ENCODE measurements at places on chromosomes 1 and 21.

DNA sequence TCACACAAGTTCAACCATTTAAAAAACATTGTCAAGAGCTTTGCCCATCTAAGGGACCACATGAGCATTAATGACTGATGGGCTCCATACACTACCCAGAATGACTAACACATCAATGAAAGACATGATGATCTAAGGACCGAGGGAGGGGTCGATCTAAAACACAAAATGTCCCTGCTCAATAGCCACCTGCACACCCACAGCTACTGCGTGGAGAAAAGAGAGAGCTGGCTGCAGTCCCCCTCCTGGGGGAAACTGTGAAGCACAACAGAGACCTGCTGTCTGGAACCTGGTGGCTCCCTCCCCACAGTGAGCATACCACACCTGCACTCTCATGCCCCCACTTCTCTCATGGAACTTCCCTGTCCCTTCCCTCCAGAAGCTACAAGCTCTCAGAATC lies 130.1 kb upstream of the ERG start:
- DNase-seq, result no peak

DNA sequence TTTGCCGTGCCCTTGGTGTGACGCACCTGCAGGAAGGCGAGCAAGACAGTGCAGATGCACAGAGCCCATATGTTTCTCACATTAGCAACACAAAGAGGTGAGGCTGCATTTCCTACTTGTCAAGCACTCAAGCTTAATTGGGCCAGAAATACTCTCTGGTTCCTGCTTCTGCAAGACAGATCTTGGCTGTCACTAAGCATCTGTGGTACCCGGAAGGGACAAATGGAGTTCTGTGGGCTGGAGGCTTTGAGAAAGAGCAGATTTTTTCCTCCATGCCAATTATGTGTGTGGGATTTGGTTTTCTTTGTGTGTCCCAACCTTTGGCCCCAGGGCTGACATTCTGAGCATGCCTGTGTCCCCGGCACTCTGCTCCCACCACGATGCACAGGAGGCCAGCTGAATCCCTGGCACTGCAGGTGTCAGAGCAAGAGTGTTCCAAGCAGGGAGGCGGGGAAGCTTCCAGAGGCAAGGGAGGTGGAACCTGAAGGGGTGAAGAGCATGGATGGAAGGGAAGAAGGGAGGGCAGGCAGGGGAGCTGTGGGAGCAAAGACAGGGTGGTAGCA lies 52.0 kb upstream of the STUM start:
- DNase-seq, result peak; percentile 44

DNA sequence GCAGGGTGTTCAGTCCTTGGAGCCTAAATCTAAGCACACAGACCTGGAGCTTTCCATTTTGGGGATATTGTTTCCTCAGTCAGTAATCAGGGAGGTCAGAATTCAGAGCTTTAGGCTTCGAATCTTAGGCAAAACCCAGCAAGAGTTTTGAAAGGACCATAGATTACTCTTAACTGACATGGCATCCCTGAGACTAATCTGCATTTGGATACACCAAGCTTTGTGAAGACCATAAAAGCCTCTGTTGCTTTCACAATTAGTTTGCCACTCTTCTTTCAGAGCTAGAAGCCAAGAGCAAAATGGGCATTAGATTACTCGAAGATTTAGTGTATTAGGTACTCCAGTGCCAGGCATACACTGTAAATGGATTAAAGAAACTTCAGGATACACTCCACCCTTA lies 131.8 kb upstream of the GREM2 start:
- DNase-seq, result no peak

GRCh38 chr21:45280178-45280821 lies 7.4 kb downstream of the POFUT2 start:
- no peak for DNase-seq

DNA sequence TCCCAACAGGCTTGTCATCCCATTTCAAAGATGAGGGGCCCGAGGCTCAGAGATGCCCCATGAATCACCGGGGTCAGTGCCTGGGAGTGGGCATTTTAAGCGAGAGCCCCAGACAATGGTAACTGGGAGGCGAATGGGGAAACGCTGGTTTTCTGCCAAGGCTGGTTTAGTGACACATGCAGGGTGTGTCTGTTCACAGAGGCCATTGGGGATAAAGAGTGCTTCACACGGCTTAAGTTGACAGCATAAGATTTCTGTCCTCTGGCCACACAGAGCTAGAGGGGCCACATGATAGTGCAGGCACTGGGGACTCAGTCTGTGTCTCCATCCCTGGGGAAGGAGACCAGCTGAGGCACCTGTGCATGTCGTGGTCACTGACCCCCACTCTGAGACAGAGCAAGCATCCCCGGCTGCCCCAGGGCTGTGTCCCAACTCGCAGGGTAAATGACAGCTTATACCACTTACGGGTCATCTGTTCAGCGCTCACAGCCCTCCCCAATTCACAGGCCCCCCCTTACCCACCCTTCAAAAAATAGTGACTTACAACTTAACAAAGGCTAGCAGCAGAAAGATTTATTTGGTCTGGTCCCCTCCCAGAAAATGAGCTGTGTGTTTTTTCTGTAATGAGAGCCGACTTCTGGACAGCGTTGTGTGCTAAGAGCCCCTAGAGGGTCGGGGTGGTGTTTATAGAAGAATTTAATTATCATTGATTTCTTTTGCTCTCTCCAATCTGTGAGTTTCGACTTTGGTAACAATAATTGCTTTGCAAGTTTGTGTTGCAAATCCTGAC lies 34.9 kb upstream of the ARHGEF16 start:
- no peak for DNase-seq

DNA sequence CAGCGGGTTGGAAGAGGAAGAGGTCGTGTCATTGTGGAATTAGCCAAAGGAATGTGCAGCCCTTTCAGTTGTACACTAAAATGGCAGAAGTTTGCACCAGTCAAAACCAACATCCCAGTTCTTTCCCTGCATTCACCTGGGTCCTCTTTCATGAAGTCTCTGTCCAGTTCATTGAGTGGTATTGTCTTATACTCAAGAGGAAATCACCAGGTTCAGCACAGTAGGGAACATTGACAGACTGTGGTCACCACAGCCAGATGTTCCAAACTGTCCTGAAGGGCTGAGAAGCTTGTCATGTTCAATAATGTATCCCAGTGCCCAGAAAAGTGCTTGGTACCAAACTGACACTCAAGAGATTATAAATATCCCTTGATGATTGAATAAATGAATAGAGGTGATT lies 131.6 kb downstream of the GLUL start:
- no peak for DNase-seq

GRCh38 chr1:7550261-7550865 lies 220.7 kb upstream of the VAMP3 start:
- no peak for DNase-seq

DNA sequence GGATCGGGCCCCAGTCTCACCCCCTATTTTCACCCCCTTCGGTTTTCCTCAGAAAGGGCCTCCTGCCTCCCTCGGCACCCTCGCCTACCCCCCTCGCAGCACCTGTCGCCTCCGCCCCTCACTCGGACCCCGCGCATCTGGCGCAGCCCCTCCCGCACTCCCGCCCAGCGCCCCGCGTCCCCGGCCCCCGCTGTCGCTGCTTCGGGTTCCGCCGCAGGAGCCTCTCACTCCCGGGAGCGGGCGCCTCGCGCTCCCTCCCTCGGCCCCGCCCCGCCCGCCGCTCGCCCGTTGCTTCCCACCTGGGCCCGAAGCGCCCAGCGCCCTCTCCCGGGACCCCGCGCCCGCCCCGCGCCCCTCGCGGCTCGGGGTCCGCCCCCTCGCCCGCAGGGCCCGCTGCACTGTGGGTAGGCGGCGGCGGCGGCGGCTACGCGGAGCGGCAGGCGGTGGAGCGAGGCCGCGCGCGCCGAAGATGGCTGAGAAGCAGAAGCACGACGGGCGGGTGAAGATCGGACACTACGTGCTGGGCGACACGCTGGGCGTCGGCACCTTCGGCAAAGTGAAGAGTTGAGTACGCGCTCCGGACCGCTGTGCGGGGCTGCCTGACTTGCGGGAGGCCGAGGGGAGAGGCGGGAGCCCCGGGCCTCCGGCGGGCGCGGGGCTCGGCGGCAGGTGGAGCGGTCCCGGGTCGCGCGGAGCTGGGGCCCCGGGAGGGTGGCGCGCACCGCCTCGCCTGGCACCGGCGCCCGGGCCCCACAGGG lies at the start of gene PRKAA2:
PRKAA2 (plus strand) TSS at position 396 of the 758 bp plus-strand sequence; CDS start at position 470, 74 bp downstream.
- DNase-seq, result peak; percentile 29

Measured in cerebellar cortex (tissue), 1 donor.